ENCODE measurements at places on chromosomes 16 and 17.

GRCh38 chr16:89038221-89038721 is 55.4 kb upstream of the ACSF3 start:
- no peak for DNase-seq

GRCh38 chr16:2816751-2817339 is at the start of gene PRSS21:
PRSS21 (plus strand) TSS chr16:2817237; CDS start chr16:2817269, 32 bp downstream.
- DNase-seq = no peak

GRCh38 chr16:68469796-68470460 is 21.6 kb upstream of the SMPD3 start:
- DNase-seq = no peak

DNA sequence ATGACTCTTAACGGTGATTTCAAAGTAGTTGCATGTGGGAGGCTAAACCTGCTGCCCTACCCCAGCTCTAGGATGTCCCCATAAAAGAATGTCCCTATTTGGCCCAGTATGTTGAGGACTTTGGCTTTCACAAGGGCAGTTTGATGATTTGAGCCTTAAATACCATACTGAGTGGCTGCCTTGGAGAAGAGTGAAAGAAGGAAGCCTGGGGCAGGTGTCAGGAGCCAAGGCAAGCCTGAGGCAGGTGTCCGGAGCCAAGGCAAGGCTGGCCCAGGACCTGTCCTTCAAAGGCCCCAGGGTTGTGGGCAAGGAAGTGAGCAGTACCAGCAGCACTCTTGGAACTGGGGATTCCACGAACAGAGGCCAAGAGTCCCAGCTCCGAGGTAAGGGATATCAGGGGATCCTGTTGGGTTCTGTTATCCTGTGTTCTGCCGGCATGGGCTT is 18.6 kb downstream of the ST6GALNAC2 start:
- no peak for DNase-seq

DNA sequence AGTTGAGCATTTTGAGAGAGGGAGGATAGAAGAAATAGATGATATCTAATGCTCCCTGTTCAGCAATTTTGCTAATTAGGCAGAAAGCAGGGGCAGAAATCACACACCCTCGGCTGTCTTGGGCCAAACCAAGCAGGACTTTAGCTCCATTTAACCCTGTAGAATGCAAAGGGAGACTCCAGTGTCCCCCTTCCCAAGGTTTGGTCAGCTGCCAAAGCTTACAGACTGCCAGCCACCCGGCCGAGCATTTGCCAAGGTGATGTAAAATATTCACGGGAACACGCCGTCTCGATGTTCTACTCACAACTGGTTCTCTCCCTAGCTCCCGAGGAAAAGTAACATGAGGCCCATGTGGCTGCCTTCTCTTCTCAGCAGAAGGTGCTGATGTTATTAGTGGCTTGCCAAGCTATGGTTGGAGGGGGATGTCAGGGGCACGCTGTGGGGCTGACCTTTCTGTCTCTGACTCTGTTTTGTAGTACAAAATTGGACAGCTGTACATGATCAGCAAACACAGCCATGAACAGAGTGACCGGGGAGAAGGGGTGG is 155.3 kb downstream of the PITPNC1 start:
- DNase-seq = no peak

DNA sequence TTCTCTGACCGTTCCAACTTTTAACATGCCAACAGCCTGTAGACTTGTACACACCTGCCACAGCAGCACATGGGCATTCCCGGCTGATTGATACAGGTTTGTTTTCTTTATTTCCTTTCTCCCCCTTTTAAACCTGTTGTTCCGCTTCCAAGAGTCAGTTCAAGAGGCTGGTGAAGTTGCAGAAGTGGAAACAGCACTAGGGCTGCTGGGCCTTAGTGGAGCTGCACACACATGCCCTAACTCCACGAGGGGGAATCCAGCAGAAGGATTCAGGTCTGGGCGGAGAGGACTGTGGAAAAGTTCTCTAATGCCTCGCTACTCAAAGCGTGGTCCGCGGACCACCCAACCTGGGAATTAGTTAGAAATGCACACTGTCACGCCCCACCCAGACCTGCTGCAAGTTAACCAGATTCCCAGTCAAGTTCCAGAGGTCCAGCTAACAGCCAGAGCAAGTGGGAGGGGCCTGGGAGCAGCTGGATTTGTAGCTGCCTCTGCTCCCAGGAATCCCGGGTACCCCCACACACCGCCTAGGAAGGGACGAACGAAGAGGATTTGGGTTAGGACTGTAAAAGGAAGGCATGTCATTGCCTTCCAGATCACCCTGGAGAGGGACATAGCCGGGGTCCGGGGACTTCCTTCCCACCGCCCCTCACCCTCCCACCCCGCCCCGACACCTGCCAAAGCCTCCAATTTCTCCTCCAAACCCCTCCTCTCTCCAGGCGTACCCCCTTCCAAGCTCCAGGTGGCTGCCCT is 542 bp downstream of the SLC39A11 start:
- no peak for DNase-seq

DNA sequence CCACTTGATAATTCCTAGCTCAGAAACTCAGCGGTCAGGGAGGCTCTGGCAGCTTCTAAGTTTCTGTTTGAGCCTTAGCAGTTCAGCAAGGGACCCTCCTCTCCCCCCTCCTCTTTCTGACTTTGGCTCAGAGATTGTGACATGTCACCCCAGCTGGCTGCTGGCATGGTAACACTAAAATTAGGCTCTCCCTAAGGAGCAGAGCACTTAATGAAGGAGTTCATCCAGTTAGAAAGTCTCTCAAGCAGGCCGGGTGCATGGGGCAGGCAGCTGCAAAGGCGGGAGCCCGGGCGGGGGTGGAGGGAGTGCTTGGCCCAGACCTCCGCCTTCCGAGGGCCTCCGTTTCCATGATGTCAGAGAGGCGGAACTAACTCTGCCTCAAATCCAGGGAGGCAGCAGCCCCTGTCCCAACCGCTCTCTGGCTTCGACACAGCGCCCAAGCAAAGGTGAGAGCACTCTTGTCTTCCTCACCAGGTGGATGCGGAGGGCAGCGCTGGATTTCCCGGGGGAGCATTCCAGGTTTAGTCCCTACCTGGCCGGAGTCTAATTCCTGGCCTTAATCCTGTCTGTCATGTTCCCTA is 128.0 kb upstream of the PLCG2 start:
- no peak for DNase-seq

GRCh38 chr17:78364436-78365281 is 4.8 kb upstream of the SOCS3 start:
- DNase-seq = no peak

GRCh38 chr16:35208001-35208935 is 1748.9 kb downstream of the TP53TG3F start:
- no peak for DNase-seq

DNA sequence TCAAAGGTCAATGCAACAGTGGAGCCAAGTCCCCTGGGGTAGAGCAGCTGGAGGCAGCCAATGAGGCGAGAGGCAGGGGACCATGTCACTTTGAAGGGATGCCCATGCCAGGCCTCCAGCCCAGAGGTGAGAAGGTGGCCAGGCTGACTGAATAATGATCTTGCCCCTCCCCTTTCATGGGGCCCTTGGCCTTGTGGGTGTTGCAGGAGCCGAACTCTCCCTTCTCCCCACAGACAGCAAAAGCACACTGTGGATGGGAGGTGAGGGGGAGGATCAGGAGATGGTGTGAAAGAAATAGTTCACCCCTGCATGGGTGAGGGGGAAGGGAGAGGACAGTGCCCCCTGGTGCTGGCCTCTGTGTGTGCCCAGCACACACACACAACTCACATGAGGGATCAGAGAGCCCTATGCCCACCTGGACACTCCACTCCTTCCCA is 15.8 kb upstream of the TBX21 start:
- DNase-seq = no peak

DNA sequence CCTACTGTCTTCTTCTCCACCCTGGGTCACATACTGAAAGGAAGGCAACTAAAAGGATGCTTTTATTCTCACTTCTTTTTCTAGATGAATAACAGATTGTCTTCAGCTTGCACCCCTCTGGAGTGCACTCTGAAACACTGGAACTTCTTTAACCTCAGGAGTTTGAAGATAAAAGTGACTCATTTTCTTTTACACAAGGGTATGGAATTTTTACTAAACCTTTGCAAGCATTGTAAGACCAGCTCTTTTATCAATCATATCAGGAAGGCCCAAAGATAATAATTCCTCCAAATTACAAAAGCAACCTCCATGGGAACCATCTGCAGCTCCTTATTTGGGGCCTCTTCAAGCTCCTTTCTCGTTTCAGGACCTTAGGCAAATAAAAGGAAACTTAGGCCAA is 193.5 kb upstream of the KIF2B start:
- no peak for DNase-seq

GRCh38 chr17:80786470-80786869 is 205.2 kb upstream of the CHMP6 start:
- no peak for DNase-seq

All from esophagus squamous epithelium (tissue), 5 donors.